ENCODE measurements at places on chromosomes 11 and 22. TPM values are rescaled to one million over a fixed set of nuclear protein-coding genes. Genes with fewer than 3 reads are reported as not detected.

OR8G1 gene
- total RNA-seq = not detected

GDPD4 gene
- not detected for total RNA-seq

- no peak overlapping the region for H3K27ac ChIP-seq
- H3K4me1 ChIP-seq = peaks cover 12% of the 10 kb centered on the region
- no peaks in the 10 kb centered on the region for H3K27me3 ChIP-seq
- no peak overlapping the region for H3K4me3 ChIP-seq
These were observed 20.6 kb upstream of the ST3GAL4 start for GRCh38 chr11:126334659-126335462.

DNA sequence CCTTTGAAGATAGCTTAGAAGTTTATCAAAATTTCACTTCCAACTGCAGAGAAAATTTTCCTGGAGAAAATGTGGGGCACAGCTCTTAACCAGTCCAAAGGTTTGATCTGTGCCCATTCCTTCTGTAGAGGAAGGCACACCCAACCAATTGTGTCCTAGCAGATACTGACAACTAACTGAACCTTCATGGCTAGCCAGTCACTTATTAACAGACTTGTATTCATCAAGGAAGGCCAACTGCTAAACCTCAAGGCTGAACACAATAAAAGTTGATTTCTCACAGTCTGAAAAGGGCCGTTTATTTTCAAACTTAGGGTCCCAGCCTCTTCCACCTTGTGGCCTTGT, 19.5 kb downstream of the SYT13 start:
- H3K27ac ChIP-seq = no peak overlapping the region
- H3K27me3 ChIP-seq = peaks cover 10% of the 10 kb centered on the region
- no peak overlapping the region for H3K4me3 ChIP-seq
- DNase-seq = no peak

C11orf91 gene
- not detected for total RNA-seq

- no peaks in the 10 kb centered on the region for H3K4me1 ChIP-seq
- H3K27ac ChIP-seq = no peak overlapping the region
- H3K27me3 ChIP-seq = no peaks in the 10 kb centered on the region
- H3K36me3 ChIP-seq = no peaks in the 10 kb centered on the region
- no peak overlapping the region for H3K4me3 ChIP-seq
- DNase-seq = no peak
These were observed 205.0 kb downstream of the CWF19L2 start for GRCh38 chr11:107252429-107253161.

GRCh38 chr11:45181193-45181888, 34.9 kb downstream of the PRDM11 start:
- peaks cover 7% of the 10 kb centered on the region for H3K27me3 ChIP-seq
- no peak overlapping the region for H3K4me3 ChIP-seq
- H3K4me1 ChIP-seq = peaks cover 10% of the 10 kb centered on the region
- peaks cover 14% of the 10 kb centered on the region for H3K36me3 ChIP-seq
- no peak overlapping the region for H3K27ac ChIP-seq
- DNase-seq = no peak

SMIM35 gene
- total RNA-seq = 0.63 TPM

- H3K4me3 ChIP-seq = no peak overlapping the region
- no peak overlapping the region for H3K27ac ChIP-seq
- peaks cover 7% of the 10 kb centered on the region for H3K27me3 ChIP-seq
These were observed 21.7 kb upstream of the TH start for GRCh38 chr11:2193099-2193887.

GRCh38 chr11:40286137-40286536, 1173.3 kb downstream of the LRRC4C start:
- no peak for DNase-seq
- no peak overlapping the region for H3K4me3 ChIP-seq
- no peaks in the 10 kb centered on the region for H3K27me3 ChIP-seq
- no peaks in the 10 kb centered on the region for H3K36me3 ChIP-seq
- H3K4me1 ChIP-seq = no peaks in the 10 kb centered on the region

DNA sequence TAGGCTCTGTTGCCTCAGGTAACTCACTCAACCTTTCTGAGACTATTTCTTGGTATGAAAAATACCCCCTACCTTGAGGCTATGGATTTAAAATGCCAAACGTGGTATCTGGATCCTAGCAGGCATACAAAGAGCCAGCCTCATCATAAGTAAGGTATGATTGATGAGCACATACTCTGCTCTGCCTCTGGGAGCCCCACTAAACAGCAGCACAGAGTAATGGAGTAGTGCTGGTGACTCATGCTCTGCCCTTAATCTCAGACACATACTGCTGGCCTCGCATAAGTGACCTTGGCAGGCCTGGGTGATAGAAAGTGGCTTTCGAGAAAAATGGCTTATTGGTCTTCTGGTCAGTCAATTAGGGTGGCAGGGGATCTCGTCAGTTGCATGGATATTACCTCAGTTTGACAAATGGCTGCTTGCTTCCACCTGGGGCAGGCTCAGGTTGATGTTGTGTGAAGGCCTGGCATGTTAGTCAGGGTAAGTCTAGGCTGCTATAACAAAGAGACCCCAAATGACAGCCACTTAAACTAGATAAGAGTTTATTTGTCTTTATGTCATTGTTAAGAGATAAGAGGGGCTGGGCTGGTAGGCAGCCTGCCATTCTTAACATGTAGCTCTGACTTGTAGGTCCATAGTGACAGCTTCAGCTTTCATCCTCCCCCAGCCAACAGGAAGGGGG, 15.2 kb upstream of the SLC6A5 start:
- no peaks in the 10 kb centered on the region for H3K27me3 ChIP-seq
- H3K27ac ChIP-seq = no peak overlapping the region
- H3K4me3 ChIP-seq = no peak overlapping the region
- no peak for DNase-seq
- no peaks in the 10 kb centered on the region for H3K4me1 ChIP-seq

- H3K4me3 ChIP-seq = no peak overlapping the region
- no peaks in the 10 kb centered on the region for H3K36me3 ChIP-seq
- H3K27me3 ChIP-seq = no peaks in the 10 kb centered on the region
- H3K27ac ChIP-seq = no peak overlapping the region
- peaks cover 2% of the 10 kb centered on the region for H3K4me1 ChIP-seq
- DNase-seq = no peak
These were observed 6.4 kb upstream of the BMAL1 start for GRCh38 chr11:13271060-13271693.

DNA sequence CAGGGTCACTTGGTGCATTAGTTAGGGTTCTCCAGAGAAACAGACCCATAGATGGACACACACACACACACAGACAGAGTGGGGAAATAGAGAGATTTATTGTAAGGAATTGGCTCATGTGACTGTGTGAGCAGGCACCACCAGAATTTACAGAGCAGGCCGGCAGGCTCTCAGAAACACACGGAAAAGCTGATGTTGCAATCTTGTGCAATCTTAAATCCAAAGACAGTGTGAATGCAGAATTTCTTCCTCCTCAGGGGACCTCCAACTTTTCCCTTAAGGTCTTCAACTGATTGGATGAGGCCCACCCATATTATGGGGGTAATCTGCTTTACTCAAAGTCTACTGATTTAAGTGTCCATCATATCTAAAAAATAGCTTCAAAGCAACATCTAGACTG, 49.8 kb downstream of the APIP start:
- no peak for DNase-seq
- no peaks in the 10 kb centered on the region for H3K36me3 ChIP-seq
- no peak overlapping the region for H3K27ac ChIP-seq

DNA sequence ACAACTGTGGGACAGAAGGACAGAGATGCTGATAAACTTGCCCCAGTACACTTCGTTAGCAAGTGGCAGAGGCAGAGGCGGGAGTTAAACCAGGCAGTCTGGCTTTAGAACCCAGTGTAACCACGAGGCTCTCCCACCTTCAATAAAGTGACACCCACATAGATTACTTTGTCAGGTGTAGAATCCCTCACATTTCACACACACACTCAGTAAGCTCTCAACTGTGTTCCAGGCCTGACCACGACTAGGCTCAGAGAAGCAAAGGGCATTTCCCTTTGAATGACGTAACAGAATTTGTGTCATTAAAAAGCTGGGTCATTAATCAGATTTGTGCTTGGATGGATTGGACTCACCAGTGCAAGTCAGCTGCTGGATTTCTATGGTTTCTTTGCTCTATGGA, 118.3 kb upstream of the RCN1 start:
- H3K36me3 ChIP-seq = no peaks in the 10 kb centered on the region
- no peaks in the 10 kb centered on the region for H3K27me3 ChIP-seq
- no peak overlapping the region for H3K4me3 ChIP-seq
- no peaks in the 10 kb centered on the region for H3K4me1 ChIP-seq

UBQLN3 gene
- not detected for total RNA-seq

MOGAT2 gene
- total RNA-seq = not detected

DNA sequence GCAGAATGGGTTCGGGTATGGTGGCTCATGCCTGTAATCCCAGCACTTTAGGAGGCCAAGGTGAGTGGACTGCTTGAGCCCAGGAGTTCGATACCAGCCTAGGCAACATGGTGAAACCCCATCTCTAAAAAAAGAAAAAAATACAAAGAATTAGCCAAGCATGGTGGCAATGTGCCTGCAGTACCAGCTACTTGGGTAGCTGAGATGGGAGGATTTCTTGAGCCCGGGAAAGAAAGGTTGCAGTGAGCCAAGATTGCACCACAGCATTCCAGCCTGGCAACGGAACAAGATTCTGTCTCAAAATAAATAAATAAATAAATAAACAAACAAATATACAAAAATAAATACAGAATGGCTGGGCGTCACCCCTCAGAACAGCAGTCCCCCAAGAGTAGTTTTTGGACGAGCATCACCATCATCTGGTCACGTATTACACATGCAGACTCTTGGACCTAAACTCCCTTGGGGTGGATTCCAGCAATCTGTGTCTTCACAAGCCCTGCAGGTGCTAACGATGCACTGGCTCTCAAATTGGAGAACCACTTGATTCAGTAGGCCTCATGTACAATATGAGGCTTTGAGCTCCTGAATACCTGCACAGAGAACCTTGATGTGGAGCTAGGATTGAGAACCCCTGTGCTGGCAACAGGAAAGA, 33.5 kb downstream of the CLMP start:
- H3K27me3 ChIP-seq = no peaks in the 10 kb centered on the region
- no peak overlapping the region for H3K4me3 ChIP-seq
- H3K4me1 ChIP-seq = no peaks in the 10 kb centered on the region

- DNase-seq = no peak
- H3K4me3 ChIP-seq = no peak overlapping the region
- H3K36me3 ChIP-seq = no peaks in the 10 kb centered on the region
These were observed 99.5 kb downstream of the RDX start for GRCh38 chr11:110196884-110197420.

C1QTNF4 gene
- total RNA-seq = 0.18 TPM

GRCh38 chr11:34351687-34352469, 5.9 kb downstream of the ABTB2 start:
- H3K4me1 ChIP-seq = peaks cover 8% of the 10 kb centered on the region
- DNase-seq = no peak
- H3K27ac ChIP-seq = no peak overlapping the region
- no peak overlapping the region for H3K4me3 ChIP-seq

- no peak for DNase-seq
- no peaks in the 10 kb centered on the region for H3K36me3 ChIP-seq
- H3K27ac ChIP-seq = no peak overlapping the region
- H3K4me3 ChIP-seq = no peak overlapping the region
These were observed 15.0 kb upstream of the RTN4R start for GRCh38 chr22:20282901-20283673.

DNA sequence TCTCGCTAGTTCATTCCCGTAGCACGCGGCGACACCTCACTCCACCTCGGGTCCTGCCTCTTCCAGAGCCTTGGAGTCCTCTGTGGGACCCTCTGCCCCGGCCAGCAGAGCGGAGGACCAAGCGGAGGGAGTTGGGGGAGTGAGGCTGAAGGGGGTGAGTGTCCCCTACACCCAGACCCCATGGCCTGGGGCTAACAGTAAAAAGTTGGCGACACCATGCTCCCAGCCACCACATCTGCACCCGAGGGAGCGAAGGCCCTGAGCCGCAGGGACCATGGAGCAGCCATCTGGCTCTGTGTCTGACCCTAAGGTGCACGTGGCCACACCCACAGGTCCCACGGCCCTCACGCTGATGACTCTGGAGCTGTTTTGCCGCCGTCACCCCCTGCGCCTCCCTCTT, 293.8 kb downstream of the BRD1 start:
- H3K27ac ChIP-seq = no peak overlapping the region
- DNase-seq = no peak
- no peaks in the 10 kb centered on the region for H3K36me3 ChIP-seq
- no peaks in the 10 kb centered on the region for H3K27me3 ChIP-seq

GGT5 gene
- not detected for total RNA-seq

GAL gene
- 2.0 TPM for total RNA-seq

- peaks cover 68% of the 10 kb centered on the region for H3K4me1 ChIP-seq
- H3K4me3 ChIP-seq = no peak overlapping the region
- no peaks in the 10 kb centered on the region for H3K27me3 ChIP-seq
- peak overlapping the region; percentile 36 for H3K27ac ChIP-seq
- H3K36me3 ChIP-seq = peaks cover 32% of the 10 kb centered on the region
- peak; percentile 74 for DNase-seq
These were observed 27.4 kb upstream of the YPEL1 start for GRCh38 chr22:21762712-21763581.

CCDC15 gene
- total RNA-seq = 3.7 TPM

DNA sequence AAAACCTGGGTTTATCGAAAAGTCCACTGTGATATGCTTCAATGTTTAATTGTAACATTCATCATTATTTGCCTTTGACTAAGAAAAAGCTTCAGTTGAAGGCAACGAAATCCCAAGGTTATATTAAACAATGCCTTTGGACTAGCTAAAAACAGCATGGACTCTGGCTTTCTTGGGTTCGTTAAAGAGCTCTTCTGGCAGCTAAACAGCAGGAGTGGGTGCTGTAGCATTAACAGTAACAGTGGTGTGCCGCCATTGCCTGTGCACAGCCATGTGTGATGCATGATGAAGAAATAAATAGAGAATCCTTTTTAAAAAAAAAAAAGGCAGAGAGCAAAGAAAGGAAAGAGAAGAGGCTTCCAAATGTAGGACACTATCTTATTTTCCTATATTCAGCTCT, 406.6 kb upstream of the FAT3 start:
- no peak for DNase-seq
- no peaks in the 10 kb centered on the region for H3K4me1 ChIP-seq
- H3K27ac ChIP-seq = no peak overlapping the region
- H3K4me3 ChIP-seq = no peak overlapping the region
- H3K27me3 ChIP-seq = no peaks in the 10 kb centered on the region

OR52N4 gene
- 0.48 TPM for total RNA-seq

DNA sequence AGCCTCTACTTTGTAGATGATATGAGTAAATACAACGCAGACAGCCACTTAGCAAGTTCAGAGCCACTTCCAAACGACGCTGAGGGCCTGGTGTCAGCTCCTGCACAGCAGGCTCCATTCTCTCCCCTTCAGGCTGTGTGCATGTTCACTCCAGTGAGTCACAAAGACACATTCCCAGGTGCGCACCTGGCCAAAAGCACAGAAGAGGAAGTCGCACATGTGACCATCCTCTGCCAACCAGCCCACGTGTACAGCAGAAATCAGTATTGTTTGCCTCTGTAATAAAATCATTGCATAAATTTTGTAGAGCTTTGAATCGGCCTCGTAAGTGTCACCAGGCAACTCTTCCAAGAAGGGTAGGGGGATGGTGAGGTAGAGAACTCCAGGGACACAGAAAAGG, 19.5 kb upstream of the TPH1 start:
- no peak for DNase-seq
- H3K4me1 ChIP-seq = no peaks in the 10 kb centered on the region
- H3K27ac ChIP-seq = no peak overlapping the region
- no peaks in the 10 kb centered on the region for H3K36me3 ChIP-seq

Measured in CD8-positive, alpha-beta memory T cell (primary cell).